KBM-7 (cell line): ENCODE measurements at places on chromosomes 11 and 22.

- no peak for DNase-seq
These were observed 17.2 kb downstream of the GP1BB start for GRCh38 chr22:19740586-19740985.

GRCh38 chr11:15660496-15660895 lies 545.8 kb downstream of the INSC start:
- DNase-seq, result no peak

DNA sequence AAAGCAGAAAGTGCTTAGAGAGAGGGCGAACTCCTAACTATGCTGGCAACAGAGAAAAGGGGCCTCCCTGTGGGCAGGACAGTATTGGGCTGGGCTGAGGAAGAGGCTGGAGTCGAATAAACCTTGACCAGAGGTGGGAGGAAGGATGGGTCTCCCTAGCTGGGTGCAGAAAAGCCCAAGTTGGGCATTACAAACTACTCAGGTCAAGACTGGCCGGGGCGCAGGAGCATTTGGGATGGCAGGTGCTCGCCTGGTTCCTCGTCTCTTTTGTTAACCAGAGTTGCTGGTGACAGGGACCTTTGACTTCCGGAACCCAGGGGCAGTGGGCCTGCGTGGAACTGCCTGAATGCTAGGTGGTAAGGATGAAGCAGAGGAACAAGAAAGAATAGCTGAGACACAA lies 80.3 kb upstream of the SHISAL1 start:
- DNase-seq, result no peak

DNA sequence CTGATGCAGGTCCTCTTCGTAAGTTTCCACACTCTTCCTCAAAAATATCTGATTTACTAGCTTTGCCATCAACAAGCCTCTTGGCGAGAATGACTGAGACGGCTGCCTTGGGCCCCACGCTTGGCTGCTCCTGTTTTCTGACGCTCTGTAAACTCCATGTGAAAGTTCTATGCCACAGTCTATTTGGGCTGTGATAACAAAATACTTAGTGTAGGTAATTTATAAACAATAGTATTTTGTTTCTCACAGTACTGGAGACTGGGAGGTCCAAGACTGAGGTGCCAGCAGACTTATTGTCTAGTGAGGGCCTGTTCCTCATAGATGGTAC lies 123.2 kb upstream of the SORL1-AS1 start:
- no peak for DNase-seq

GRCh38 chr11:64044730-64045393 lies 9.1 kb downstream of the FLRT1 start:
- peak; percentile 27 for DNase-seq

DNA sequence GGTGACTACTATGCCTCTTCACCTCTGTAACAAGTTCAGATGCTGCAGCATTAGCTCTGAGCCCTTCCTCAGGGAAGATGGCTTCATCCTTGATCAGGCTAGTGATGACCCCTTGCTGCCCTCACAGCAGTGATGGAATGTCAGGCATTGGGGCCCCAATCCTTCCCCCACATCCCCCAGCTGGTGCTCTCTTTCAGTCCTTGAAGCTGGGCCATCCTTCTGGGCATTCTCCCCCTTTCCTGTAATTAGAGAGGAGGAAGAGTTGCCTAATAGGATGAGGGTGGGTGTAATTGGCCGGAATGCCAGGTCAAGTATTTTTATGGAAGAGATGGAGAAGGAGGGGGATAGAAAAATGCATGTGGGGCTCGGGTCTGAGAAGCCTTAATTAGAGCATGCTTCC lies 62.6 kb downstream of the TRAF6 start:
- no peak for DNase-seq

DNA sequence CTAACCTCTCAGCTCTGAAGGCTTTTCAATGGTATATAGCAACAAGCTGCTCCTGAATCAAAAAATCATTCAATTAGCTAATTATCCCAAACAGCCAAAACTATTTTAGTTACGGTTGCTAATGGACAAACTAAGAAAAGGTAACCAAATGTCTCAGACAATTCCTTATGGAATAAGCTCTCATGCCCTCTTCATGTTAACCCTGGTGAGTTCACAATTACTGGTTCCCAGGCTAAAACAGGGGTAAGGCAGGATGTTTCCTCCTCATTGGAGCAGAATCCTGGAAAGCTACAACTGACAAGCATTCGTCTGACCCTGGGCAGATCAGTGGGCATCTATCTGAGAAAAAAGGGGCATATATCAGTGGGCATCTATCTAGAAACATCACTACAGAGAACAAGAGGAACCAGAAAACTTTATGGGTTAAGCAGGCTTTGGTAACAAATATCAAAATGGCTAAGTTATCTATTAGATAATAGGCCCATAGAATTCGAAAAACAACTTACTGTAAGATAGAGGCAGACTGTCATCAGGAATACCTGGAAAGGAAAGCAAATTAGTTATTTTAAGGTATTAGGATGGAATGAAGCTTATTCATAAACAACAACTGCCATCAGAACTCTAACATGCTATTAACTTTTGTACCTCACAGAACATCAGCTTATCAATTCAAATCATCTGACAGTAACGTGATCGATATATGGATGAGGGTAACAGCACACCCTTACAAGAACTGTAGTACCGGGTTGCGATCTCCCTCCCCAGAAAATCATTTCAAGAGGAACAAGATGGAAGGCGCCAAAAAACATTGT lies 14.8 kb upstream of the WDR74 start:
- DNase-seq, result no peak

GRCh38 chr11:2473361-2474058 lies 28.7 kb downstream of the KCNQ1 start:
- no peak for DNase-seq

DNA sequence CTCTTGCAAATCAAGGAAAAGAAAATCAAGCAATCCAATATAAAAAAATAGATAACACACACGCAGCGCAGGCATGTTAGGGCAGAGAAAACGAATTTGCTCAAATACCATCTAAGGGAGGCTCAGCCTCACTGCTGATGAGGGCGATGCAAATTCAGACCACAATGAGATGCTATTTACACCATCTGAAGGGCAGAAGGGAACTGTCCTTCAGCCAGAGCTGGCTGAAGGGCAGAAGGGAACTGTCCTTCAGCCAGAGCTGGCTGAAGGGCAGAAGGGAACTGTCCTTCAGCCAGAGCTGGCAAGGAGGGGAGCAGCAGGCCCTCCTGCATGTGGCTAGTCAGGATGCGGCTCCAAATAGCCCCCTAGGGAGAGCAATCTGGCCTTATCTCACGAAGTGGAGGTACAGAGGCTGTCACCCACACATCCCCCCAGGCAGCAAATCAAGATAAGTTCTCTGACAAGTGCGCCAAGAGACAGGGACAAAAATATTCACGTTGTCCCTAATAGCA lies 7.6 kb upstream of the SLC39A13 start:
- DNase-seq, result no peak

GRCh38 chr11:118618991-118619375 lies 11.6 kb downstream of the PHLDB1 start:
- no peak for DNase-seq

- no peak for DNase-seq
These were observed 60.2 kb downstream of the SMIM38 start for GRCh38 chr11:69215784-69216415.

GRCh38 chr11:69136471-69136870 lies 19.3 kb upstream of the SMIM38 start:
- no peak for DNase-seq

- DNase-seq, result no peak
These were observed 166.8 kb upstream of the NCAM1 start for GRCh38 chr11:112794331-112794846.
